Spleen (tissue), 13 donors: ENCODE measurements at places on chromosomes 6 and 20.

DNA sequence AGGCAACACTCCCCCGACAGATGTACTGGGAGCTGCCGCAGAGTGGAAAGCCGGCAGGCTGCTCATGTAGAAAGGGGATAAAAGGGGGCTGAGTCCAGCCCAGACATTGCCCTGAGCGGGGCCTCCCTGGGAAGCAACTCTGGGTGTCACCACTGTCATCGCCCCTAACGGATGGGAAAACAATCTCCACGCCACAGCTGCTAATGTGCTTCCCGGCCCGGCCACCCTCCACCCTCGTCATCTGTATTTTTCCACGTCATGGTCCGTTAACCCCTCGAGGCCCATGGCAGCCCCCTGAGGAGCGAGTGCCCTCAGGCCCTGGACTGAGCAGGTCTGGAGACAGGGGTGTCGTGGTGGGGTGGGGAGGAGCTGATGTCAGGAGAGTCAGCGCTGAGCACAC is 227.4 kb downstream of the DLL1 start:
- peak; percentile 59 for DNase-seq

- no peak for DNase-seq
Measured at GRCh38 chr6:108174371-108175175, 8.8 kb downstream of the NR2E1 start.

- no peak for DNase-seq
Measured at GRCh38 chr6:157570752-157571151, 189.8 kb downstream of the ZDHHC14 start.

- no peak for DNase-seq
Measured at GRCh38 chr6:89184344-89184743, 32.8 kb downstream of the GABRR1 start.

GRCh38 chr6:114343782-114344144 is 940 bp upstream of the HS3ST5 start:
- DNase-seq, result no peak

DNA sequence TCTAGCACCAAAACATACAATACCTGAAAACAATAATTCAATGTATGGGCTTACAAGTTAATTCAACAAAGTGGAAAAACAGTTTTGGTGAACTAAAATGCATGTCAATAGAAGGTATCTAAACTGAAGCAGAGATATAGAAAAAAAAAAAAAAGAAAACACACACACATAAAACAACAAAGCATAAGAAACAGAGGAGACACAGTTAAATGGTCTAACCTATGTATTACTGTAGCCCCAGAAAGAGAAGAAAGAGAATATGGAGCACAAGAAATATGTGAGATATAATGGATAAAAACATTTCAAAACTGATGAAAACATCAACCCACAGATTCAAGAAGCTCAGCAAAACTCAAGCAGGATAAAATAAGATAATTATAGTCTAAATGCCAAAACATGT is 118.7 kb downstream of the MAP3K5 start:
- DNase-seq, result no peak

DNA sequence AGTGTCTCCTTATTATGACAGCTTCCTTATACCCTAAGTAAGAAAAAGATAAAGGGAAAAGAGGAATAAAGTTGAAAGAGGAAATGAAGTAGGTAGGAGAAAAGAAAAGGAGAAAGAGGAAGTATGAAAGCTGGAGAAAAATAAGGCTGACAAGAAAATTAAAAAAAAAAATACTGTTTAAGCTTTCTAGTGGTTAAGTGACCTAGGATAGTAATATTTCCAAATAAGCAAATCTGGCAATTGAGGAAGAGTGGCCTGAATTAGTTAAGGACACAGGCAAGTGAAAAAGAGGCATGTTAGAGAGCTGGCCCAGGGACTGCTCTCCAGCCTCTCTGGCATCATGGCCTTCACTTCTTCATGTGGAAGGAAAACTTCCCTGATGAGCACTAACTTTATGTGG is 76.5 kb upstream of the ADGRF1 start:
- no peak for DNase-seq

DNA sequence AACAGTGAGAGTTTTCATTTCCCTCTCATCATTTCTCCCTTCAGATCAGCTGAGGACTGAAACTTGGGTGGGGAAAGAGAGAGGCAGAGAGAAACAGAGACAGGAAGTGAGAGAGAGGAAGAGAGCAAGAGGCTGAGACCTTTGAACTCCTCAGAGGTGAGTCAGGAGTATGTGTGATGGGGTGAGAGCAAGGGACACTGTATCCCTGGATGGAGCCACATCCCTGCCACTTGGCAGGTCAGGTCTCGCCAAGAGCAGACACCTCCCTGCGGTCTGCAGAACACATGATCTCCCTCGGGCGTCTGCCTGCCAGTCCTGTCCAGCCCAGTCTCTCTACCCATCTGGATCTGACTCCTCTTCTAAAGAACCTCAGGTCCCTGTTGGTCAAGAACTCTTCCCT is 62.7 kb upstream of the SYNDIG1 start:
- no peak for DNase-seq

GRCh38 chr6:113011801-113012200 is 664.7 kb downstream of the RFPL4B start:
- no peak for DNase-seq

- no peak for DNase-seq
Measured at GRCh38 chr6:33380272-33380981, 11.2 kb upstream of the KIFC1 start.

DNA sequence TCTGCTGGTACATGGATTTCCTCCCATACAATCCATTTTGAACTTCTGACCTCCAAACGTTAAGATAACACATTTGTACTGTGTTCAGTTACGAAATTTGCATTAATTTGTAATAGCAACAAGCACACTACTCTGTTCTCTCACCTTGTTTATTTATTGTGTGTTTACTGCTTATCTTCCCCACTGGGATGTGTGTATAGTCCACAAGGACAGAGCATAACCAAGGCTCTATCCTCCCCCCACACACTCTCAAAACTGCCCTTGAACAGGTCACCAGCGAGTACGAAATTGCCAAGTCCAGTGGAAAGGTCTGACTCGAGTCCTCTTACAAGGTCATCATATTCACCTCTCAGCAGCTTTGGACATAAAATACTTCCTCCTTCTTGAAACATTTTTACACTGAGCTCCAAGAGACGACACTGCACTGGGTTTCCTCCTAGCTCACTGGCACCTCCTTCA is 18.6 kb downstream of the ADTRP start:
- DNase-seq, result no peak

DNA sequence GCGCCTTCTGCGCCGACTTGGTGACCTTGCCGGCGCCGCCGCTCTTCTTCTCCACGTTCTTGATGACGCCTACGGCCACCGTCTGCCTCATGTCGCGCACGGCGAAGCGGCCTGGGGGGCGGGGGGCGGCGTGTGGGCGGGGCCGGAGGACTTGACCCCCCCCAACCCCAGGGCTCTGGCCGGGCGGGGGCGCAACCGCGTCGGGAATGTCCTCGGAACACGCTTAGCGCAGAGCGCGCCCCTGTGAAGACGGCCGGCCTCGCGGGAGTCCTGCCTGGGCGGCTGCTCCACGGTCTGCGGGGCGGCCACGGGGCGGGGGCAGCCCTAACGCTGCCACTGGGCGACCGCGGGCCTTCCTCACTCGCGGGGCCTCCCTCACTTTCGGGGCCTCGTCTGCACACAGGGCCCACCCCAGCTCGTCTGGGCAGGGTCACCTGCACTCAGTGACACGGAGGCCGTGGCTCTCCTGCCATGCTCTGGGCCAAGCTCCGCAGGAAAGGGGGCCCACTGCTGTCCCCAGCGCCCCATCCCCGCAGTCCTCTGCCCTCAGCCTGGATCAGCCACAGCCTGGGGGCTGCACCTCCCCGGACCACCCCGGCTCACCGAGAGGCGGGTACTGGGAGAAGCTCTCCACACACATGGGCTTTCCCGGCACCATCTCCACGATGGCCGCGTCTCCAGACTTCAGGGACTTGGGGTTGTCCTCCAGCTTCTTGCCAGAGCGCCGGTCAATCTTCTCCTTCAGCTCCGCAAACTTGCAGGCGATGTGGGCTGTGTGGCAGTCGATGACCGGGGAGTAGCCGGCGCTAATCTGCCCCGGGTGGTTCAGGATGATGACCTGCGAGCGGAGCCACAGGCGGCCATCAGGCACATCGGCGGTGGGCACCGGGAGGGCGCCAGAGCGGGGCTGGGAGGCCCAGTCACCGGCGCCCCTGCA is 10.3 kb downstream of the EEF1A2 start:
- DNase-seq, result no peak

DNA sequence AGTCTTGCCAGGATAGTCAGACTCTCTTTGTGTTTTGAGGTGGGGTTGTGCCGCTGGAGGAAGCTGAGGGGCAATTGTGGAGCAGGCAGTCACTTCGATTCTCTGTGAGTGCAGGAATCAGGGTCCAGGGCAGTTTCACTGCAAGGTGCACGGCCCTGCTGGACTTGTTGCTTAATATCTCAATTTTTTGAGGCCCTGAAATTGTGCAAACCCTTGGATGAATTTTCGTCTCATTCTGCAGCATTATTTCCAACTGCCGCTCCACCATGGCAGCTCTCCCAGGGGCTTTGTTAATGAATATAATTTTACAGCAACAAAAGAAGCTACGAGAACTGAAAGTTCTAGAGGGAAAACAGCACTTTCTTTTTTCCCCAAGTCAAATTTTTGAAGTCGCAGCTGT is 531.9 kb downstream of the QKI start:
- no peak for DNase-seq

- no peak for DNase-seq
Measured at GRCh38 chr20:23298155-23298554, 52.4 kb upstream of the NXT1 start.

- DNase-seq, result no peak
Measured at GRCh38 chr6:141264101-141264500, 868.6 kb upstream of the GJE1 start.

GRCh38 chr20:4694076-4694475 is 27.6 kb upstream of the PRND start:
- no peak for DNase-seq

GRCh38 chr6:147900247-147900830 is 391.8 kb downstream of the SAMD5 start:
- DNase-seq, result no peak

GRCh38 chr6:25946631-25947030 is 16.0 kb upstream of the TRIM38 start:
- no peak for DNase-seq

DNA sequence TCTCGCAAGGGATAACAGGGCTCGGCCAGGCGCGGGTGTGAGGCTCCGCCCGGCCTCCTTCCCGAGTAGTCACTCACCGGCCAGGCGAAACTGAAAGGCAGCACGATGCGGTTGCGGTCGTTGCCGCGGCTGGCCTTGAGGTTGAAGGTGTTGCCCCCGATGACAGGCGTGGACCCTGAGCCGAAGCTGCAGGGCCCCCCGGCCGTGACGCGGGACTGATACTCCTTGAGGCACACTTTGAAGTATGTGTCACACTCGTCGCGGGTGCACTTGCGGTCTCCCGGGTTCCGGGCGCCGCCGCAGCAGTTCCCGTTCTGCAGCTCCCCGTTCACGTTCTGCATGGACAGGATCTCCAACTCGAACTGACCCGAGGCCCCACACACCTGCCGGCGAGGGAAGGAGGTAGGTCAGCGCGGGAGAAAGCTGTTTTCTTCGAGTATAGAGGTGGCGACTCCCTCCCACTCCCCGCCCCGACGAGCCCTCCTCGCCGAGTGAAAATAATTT is 1.1 kb downstream of the JAG1 start:
- peak; percentile 92 for DNase-seq

DNA sequence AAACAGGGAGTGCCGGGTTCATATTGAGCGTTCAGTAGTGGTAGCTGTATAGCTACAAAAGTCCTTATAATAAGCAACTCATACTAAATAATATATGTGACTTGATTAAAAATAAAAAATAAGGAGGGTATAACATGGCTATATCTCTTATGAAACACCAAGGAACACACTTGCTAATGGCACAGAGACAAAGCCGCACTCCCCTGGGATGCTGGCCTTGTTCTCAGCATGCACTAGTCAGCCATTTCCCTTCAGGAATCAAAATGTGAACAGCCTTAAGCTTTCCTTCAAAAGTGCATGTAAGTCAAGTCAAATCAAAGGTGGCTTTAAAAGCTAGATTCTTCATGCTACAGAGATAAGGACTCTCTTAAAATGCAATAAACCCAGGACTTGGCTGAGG is 9.4 kb downstream of the HMGCLL1 start:
- DNase-seq, result no peak

DNA sequence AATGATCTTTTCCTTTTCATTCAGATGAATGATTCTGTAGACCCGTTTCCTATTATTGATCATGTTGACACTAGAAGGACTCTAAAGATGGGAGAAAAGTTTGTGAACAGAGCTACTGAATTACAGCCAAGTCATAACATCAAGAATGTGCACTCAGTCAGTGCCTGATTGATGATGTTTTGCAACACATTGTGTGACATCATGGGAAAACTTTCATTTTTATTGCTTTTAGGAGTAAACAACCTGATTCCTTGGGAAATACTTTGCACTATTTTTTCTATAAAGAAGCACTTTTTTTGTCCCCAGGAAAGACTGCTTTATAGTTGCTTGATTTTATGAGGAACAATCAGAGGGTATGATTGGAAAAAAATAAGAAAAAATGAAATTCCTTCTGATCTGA is 383.8 kb upstream of the JAG1 start:
- DNase-seq, result no peak

DNA sequence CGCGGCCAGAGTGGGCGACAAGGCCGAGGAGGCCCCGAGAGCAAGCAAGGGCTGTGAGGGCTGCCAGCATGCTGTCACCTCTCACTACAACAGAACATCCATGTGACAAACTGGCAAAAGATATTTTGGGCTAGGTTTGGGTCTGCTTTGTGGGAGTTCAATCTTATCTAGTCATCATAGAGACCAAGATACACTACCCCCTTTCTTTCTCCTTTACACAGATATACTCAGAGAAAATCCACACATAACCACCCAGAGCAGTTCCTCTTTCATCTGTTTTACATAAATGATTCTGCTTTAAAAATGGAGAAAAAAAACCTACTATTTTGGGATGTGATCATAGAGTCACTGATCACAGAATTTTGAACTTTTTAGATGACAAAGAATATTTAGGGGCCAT is 16.8 kb downstream of the SOX4 start:
- no peak for DNase-seq

DNA sequence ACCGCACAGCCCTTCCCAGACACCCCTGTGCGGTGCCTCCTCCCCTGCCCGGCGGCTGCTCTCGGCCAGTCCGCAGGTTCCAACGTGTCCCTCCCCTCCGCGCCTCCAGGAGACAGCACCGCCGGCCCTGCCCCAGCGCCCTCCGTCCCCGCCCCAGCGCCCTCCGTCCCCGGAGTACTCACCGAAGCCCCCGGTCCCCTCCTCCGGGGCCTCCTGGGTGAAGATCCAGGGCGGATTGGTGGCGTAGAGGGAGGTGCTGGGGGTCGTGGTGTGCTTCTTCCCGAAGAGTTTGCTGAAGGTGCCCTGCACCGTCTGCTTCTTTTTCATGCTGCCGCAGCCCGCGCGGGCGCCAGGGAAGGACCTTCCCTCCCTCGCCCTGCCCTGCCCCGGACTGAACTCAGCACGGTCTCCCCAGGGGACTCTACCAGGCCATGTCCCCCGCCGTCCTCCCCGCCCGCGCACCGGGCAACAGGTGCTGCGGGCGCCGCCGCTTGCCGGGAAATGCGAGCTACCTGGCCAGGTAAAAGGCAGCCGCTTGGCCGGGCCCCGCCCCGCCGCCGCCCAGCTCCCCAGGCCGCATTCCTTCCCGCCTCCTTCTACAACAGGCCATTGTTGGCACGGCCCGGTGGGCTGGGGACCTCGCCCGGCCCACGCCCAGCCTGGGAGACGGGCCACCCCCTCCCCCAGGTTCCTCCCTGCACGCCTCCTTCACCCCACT is at the start of gene C6orf132:
Gene C6orf132, minus strand, starts transcription at position 503 of the 718 bp plus-strand sequence. Its CDS starts 176 bp downstream, at position 327.
- no peak for DNase-seq
